ENCODE measurements at places on chromosomes 12 and 14.

GRCh38 chr14:29301571-29301970 lies 535.0 kb downstream of the FOXG1 start:
- no peak for DNase-seq

- DNase-seq = no peak
Measured at GRCh38 chr12:61542551-61542950, 717.7 kb upstream of the USP15 start.

DNA sequence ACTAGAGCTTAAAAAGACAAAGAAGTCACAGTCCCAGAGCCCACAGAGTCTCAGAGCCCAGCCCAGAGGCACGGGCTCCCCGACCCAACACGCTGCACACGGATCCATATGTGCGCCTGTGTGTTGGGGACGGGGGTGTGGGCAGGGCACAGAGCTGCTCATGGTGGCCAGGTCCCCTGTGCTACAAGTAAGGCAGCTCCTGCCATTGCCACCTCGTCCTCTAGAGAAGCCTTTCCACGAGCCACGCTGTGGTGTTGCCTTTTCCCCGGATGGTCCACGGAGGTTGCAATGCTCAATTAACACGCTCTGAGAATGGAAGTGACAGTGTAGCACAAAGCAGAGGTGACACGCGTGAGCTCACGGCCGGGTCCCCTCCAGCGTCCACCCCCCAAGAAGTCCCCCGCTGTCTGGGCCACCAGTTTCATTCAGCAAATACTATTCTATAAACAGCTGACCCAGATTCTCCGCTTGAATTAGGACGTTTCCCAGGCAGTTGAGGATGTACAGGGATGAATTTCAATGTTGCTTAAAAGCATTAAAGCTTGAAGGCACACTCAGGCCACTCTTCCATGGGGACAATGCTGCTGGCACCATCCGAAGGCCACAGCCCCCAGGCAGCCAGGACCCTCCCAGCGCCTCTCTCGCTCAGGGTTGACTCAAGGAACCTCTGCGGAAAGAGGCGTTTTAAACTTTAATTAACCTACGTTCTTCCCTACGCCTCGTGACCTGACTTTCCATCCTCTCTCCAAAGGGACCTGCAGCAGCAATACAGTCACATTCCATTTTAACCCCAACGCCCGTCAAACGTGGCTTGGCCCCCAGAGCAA lies 22.7 kb upstream of the EIF5 start:
- no peak for DNase-seq

- no peak for DNase-seq
Measured at GRCh38 chr14:22547313-22547947, 41.6 kb downstream of the DAD1 start.

- DNase-seq = no peak
Measured at GRCh38 chr14:99057576-99058083, 214.4 kb downstream of the BCL11B start.

GRCh38 chr12:50242751-50243191 lies 40.5 kb downstream of the LIMA1 start:
- DNase-seq = no peak

DNA sequence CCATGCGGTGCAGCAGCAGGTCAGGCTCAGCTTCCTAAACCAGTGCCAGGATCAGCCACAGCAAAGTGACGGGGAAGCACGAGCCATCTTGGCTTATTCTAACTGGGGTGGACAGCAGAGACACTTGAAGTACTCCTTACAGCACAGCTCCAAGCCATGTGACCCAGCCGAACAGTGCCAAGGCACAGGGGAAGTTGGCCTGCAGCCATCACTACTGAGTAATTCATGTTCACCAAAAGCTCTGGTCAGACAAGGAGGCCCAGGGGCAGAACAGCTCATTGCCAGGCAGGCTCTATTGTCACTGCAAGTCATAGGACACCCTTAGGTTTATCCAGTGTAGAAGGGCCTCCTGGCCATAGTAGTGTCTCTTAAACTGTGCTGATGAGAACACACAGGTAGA lies 23.4 kb upstream of the SLC35F4 start:
- DNase-seq = no peak

Measured in right renal pelvis (tissue), 4 donors.